ENCODE measurements at places on chromosomes 3 and 15.
A peak's percentile ranks its signal among the peaks of the same experiment; 100 is the strongest.

DNA sequence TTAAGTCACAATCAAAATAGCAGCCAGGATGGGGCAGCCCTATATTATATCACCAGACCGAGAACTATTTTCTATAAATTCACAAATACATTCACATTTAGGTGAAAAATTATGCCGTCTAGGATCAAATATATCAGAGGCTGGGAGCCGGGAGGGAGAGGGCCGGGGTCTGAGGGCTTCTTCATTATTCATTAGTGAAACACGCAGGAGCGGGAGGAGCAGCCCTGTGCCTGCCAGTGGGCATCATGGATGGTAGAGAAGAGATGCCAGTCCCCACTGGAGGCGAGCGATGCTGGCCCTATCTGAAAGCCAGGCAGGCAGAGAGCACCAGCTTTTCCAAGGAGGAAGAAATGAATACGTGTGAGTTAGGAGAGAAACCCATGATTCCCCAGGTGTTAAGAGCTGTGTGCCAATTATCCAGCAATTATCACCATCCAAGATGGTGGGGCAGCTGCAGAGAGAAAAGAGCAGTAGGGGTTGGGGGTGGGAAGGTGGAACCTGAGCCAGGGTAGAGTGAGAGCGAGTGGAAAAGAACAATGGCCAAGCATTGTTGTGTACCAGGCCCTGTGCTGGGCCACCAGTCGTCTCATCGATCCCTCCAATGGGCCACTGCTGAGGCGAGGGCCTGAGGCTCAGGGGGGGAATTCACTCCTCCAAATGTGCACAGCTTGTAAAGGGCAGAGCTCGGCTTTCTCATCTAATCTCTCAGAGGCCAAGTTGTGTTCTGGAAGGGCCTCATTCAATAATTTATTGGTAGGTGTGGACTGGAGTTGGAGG lies 261.3 kb upstream of the TLE3 start:
- no peak for DNase-seq

- DNase-seq: no peak
These were observed 123.7 kb downstream of the ASB7 start for GRCh38 chr15:100726070-100726420.

DNA sequence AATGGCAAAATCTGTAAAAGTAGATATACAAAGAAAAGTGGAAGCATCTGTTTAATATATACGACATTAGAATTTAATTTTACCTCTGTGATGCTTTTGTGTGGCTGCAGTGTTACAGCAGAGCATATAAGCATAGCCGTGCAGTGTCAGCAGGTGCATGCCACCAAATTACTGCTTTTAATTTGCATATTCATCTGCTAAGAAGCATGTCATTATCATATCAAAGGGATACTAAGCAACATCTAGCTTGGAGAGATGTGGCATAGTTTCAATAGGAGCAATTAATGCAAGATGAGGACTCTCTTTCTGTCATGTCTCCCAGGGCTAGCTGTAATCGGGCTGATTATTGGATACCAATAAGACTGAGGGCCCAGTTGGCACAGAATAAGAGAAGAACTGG lies 214.4 kb upstream of the SOX2 start:
- no peak for DNase-seq

- peak; percentile 99 for DNase-seq
These were observed 198.1 kb downstream of the NEK10 start for GRCh38 chr3:27171113-27171512.

DNA sequence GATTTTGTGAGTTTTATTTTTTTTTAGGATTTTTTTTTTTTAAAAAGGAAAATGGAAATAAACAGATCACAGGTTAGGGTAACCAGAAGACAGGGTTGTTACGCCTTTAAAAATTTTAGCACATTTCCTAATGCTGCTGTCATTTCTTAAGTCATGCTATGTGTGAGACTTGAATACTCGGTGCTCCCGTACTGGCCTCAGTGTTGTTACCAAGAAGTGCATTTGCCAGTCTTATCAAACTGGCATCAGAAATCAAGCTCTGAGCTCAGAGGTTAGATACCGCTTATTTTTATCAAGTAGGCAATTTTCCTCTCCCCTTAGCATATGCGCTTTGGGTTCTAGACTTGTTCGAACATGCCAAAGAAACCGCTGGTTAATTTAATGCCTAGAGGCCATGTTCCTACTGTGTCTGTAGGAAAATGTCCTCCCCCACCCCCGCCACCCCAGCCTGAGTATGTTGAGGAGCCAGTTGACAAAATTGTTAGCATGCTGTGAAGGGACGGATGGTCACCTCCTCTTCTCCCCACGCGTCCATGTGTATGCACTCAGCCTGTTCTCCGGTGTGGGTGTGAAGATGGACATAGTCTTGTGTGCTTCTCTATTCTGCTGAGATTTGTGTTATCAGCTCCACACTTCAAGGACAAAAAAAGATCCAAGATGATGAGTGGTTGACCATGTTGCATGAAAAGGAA lies 88.9 kb downstream of the ITPR1 start:
- DNase-seq: no peak

DNA sequence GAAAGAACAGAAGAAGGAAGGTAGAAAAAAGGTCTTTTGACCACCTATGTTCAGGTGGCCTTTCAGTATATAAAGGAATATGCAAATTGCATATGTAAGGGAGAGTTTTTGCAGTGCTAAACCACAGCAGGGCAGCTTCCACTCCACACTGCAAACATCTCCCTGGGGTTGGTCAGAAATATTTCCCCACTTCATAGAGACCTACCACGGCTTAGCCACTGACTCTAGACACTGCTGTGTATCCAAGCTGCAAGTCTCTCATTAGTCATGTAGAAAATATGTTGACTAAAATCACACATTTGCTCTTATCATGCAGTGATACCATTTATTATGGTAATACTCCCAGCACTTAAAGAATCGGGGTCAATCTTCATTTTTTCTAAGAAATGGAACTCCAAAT lies 214.9 kb upstream of the NR2F2 start:
- DNase-seq: no peak

GRCh38 chr3:158808697-158809096 lies 6.8 kb downstream of the MFSD1 start:
- DNase-seq: peak; percentile 79

- peak; percentile 34 for DNase-seq
These were observed 54.2 kb upstream of the TMCO5A start for GRCh38 chr15:37880009-37880834.

DNA sequence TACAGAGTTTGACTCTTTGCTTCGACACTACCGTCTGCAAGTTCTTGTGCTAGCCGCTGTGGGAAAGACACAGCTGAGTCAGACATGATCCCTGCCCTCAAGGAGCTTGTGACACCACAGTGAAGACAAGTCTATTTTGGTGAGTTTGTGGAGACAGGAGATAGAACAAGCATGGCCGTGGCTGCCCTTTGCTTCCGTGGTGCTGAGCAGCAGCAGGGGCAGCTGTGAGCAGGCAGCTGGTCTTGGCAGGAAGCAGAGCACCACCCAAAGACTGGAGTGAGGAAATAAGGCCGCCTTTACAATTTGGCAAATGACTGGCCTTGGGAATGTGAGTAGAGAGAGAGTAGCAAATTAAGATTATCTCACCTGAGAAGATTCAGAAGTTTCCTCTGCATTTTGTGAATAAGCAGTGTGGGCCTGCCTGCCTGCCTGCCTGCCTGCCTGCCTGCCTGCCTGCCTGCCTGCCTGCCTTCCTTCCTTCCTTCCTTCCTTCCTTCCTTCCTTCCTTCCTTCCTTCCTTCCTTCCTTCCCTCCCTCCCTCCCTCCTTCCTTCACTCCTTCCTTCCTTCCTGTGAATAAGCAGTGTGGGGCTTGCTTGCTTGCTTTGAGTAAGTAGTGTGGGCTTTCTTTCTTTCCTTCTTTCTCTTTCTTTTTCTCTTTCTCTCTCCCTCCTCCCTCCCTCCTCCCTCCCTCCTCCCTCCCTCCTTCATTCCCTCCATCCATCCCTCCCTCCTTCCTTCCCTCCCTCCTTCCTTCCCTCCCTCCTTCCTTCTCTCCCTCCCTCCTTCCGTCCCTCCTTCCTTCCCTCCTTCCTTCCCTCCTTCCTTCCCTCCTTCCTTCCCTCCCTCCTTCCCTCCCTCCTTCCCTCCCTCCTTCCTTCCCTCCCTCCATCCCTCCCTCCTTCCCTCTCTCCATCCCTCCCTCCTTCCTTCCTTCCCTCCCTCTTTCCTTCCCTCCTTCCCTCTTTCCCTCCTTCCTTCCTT lies 1.6 kb upstream of the GCNT3 start:
- no peak for DNase-seq

- DNase-seq: no peak
These were observed 450.4 kb downstream of the FOXP1 start for GRCh38 chr3:71132995-71133730.

DNA sequence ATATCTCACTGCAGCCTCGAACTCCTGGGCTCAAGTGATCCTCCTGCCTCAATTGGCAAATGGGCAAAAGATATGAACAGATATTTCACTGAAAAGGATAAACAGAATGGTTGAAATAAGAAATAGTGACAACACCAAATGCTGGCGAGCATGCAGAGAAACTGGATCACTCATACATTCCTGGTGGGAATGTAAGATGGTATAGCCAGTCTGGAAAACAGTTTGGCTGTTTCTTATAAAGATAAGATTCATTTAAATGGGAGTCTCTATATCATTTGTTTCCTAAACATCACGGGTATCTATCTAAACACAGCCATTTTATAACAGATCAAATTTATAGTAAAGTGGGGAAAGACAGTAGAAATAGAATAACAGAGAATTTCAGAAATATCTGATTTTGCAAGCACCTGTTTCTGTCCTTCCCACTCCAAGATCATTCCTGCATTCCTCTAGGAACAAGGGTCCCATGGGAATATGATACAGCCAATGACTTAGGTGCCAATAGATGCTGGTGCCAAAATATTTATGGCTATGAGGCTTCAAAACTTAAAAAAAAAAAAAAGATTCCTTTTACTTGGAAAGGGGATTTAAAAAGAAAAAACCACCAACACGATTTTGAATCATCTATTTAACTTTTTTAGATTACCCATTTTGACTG lies 9.9 kb upstream of the TFDP2 start:
- DNase-seq: no peak

DNA sequence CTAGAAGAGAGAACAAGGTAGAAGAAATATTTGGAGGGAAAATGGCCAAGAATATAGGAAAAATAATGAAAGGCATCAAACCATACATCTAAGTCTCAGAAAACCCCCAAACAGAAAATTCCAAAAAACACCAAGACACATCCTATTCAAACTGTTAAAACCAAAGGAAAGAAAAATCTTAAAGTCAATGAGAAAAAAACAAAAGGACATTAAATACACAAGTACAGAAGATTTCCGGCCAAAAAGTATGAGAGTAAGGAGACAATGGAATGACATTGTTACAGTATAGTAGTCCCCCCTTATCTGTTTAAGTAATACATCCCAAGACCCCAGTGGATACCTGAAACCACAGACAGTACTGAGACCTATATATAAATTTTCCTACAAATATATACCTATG lies 18.8 kb downstream of the CLASP2 start:
- no peak for DNase-seq

GRCh38 chr3:151322511-151322910 lies 5.9 kb upstream of the GPR87 start:
- DNase-seq: peak; percentile 15

DNA sequence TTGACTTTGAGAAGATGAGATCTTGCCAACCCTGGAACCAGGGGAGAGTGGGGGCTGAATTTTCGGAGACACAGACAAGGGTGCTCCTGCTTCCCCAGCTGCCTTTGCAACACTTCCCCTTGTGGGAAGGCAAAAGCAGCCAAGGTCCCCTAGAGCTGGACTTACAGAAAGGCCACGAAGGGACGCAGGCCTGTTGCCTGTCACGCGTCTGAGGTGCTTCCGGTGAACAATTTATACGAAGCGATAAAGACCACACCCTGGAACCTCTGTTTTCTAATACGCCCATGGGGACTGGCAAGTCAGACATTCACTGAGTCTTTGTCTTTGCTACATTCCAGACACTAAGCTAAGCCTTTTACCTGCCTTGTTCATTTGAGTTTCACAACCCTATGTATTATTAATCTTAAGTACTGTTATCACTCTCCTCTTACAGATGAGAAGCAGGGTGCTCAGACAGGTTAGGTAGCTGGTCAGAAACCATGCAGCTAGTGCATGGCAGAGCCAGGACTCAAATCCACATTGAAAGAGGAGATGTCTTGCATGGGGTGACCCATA lies 13.2 kb downstream of the MEGF11 start:
- DNase-seq: no peak

GRCh38 chr15:100174904-100175275 lies 166.9 kb downstream of the ADAMTS17 start:
- DNase-seq: no peak

GRCh38 chr3:122294359-122294758 lies 30.7 kb upstream of the CSTA start:
- DNase-seq: no peak

- DNase-seq: no peak
These were observed 66.3 kb upstream of the SLCO3A1 start for GRCh38 chr15:91787198-91787597.

GRCh38 chr3:171269542-171269941 lies 190.7 kb downstream of the TNIK start:
- no peak for DNase-seq

DNA sequence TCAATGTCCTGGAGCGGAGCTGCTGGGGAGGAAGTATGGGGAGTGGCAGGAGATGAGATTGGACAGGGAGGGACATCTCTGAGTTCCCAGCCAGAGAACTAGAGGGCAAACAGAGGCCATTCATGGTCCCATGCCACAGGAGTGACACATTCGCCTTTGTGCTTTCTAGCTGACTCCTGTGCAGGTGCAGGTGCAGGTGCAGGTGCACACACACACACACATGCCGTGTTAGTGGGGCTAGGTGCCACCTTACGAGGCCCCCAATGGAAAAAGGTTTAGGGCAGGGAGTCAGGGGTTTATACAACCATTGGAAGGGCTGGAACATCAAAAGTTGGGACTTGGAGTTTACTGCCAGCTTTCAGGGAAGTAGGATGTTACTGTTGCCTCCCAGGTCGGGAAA lies 52.0 kb downstream of the TPRA1 start:
- DNase-seq: no peak

- DNase-seq: no peak
These were observed 14.3 kb downstream of the ABCC5 start for GRCh38 chr3:184003187-184003967.

DNA sequence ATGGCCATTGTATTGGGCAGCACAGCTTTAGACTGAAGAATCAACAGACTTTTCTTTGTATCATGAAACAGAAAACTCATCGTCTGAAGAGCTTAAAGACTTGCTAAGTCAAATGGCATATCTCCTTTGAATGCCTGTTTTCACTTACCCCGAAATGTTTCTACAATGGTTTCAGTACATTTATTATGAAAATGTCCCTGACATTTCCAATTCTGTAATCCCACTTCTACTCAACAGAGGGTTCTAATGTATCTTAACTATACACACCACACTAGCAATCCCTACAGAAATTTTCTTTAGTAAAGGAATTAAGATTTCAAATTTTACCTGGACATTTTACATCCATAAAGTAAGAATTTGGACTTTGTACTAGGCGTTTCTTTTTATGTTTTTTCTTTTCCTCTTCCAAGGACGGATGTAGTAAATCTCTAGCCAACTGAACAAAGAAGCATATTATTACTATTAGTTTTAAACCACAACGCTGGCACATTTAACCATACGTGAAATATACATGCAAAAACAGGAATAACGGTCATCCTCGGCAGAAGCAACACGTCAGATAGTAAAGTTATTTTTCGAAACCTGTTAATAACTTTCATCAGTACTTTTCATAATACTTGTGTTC lies 1.1 kb downstream of the RPS27L start:
- DNase-seq: no peak

GRCh38 chr3:55823001-55823400 lies 335.9 kb upstream of the WNT5A start:
- no peak for DNase-seq

- peak; percentile 21 for DNase-seq
These were observed 106.7 kb upstream of the TNIK start for GRCh38 chr3:171566803-171567422.

- DNase-seq: peak; percentile 36
These were observed 17.6 kb downstream of the PAQR5 start for GRCh38 chr15:69316291-69316690.

Data from MV-4-11 (cell line).